ENCODE measurements at places on chromosomes 5 and 9.

DNA sequence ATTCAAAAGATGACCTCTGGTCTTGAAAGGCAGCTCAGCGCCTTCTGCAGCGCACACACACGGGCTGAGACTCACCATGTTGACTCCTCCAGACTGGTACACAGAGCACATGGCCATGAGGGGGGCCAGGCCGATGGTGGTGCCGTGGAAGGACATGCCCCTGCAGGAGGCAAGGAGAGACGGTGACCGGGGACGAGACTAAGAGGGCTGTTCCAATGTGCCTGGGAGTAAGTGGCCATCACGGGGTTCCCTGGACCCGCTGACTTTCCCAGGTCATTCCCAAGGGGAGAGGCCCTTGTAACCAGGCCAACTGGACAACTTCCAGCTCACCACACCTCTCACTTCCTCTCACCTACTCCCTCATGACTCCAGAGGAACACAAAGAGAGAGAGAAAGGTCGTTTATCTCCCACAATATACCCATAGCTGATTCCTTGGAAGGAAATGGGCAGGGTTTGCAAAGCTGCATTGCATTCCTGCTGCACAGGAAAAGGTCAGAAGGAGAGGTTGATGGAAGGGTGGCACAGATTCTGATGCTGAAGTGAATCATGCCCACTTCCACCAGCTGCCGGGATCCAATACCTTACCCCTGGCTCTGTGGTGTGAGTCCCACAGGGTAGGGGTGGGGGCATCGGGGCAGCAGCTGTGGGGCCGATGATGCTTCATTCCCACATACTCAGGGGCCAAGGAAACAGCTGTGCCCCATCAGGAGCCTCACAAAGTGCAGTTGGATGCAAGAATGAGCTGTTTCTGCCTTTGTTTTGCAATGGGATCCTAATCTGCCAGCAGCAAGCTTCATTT lies 47.2 kb downstream of the NIPAL4 start:
- DNase-seq: no peak

DNA sequence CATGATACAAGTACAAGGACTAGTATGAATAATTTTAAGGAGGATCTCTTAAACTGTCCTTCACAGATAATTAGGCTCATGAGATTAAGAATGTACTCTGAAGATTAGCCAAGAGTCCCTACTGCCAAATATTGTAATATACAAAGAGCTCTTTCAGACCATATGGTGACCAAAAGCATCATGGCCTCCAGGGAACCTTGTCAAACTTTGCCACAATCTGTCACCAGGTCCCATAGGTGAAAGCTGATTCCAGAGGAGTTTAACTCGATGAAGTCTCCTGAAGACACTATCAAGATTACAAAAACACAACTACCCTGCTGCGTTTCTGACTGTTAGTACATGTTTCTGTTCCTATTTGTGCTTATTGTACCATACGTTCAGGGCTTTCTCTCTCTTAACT lies 395.4 kb upstream of the ITGA1 start:
- DNase-seq: no peak

DNA sequence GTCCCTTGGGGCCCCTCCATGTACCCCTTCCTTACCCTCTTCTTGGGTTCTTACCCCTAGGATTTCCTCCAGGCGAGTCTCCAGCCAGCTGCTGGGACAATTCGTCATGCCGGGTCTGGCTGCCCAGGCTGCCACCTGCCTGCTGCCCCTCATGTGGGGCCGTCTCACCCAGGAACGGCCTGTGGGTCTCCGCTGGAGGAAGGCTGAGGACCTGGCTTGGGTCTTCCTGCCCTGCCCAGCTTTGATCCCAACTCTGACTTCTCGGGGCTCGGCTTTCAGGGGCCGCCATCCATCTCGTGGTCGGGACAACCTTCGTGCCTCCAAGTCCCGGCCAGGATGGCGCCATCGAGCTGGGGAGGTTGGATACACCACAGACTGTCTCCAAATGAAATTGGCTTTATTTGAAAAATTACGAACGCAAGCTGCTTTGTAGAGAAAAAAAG lies 38.1 kb downstream of the HMCN2 start:
- no peak for DNase-seq

DNA sequence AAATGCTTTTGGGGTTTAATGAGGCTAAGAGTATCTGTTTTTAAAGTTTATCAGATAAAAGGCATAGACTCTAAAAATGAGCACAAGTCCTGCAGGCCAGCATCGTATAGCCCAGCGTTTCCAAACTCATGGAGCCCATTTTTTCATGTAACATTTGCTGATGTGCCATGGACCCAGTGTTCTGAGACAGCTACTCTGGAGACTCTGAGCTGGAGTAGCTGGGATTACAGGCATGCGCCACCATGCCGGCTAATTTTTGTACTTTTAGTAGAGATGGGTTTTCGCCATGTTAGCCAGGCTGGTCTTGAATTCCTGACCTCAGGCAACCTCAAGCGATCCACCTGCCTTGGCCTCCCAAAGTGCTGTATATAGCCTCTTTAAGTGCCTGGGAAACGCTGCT lies 15.8 kb downstream of the GLRX start:
- no peak for DNase-seq

- no peak for DNase-seq
These were observed 59.8 kb upstream of the RFX3 start for GRCh38 chr9:3585606-3586005.

DNA sequence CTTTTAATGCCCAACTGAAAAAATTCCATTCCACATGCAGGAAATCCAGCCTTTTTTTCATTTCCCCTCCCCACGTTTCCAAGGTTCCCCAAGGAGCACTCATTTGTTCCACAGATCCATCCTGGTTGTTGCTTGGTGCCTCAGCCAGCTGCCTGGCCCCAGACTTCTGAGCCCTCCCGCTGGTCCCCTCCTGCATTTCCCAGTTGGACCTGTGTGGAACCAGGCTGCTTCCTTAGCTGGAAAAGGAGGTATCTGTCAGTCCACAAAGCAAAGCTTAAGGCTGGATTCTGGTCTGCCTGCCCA lies 44.8 kb downstream of the ANGPTL2 start:
- no peak for DNase-seq

GRCh38 chr5:158658446-158659230 lies 441.1 kb downstream of the EBF1 start:
- DNase-seq: no peak

DNA sequence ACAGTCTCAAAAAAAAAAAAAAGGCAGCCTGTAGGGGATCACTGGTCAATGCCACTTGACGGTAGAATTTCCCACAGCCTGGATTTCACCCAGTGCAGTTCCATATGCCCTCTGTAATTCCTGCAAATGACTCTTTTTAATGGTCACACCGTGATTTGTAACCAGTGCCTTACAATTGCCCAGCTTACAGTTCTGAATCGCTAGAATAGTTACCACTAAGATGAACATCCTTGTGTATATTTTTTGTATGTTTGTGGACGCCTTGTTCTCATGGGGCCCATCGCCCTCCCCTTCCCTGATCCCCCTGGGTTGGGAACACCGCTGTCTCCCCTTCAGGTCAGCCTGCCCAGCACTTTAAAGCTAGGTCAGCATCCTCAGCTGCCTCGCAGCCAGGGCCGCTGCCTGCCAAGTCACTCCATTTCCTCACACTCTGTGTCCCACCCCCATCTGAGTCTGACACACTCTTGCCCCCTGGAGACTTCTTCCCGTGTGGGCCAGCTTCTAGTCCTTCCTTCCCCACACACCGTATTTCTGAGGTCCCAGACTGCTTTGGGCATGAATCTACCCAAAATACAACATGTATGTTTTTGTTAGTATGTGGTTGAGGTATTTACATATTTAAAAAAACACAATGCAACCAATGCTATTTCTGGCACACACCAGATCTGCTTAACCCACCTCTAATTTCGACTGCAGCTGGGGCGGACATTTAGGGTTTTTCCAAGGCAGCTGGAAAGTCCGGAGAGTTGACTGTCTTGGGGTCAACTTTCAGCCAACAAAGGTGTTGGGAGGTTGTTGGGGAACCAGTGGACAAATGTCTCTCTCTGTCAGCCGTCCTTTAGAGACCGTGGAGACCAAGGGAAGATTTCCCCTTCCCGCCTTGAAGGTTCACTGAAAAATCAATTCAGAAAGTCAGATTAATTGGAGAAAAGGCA lies 120.5 kb upstream of the NEK6 start:
- DNase-seq: no peak
